Glomerular endothelial cell (primary cell): ENCODE measurements at places on chromosomes 12 and 14. TPM values are rescaled to one million over a fixed set of nuclear protein-coding genes. Genes with fewer than 3 reads are reported as not detected.

The TGFB3 gene
- 0.53 and 9.8 TPM in 2 replicates for total RNA-seq

The ADAM21 gene
- total RNA-seq: 0.12 and 0.19 TPM in 2 replicates

The SPTB gene
- total RNA-seq: 0.10 and 0.23 TPM in 2 replicates

The KRT77 gene
- total RNA-seq: not detected in 2 replicates

The BRAP gene
- 15.6 and 16.9 TPM in 2 replicates for total RNA-seq

The PCK2 gene
- 6.4 and 11.4 TPM in 2 replicates for total RNA-seq

The MYG1 gene
- 41.4 and 55.0 TPM in 2 replicates for total RNA-seq

The ACOT4 gene
- total RNA-seq: 0.29 and 1.4 TPM in 2 replicates

The AGAP2 gene
- 0.47 TPM in 1 of 2 replicates, not detected in the other for total RNA-seq

The FCF1 gene
- 33.1 and 36.5 TPM in 2 replicates for total RNA-seq

The CPNE6 gene
- total RNA-seq: not detected in 2 replicates

The TAS2R19 gene
- 1.0 and 6.9 TPM in 2 replicates for total RNA-seq

The PLEK2 gene
- 11.3 and 13.8 TPM in 2 replicates for total RNA-seq

The IKZF4 gene
- 1.8 and 4.9 TPM in 2 replicates for total RNA-seq

The DPY19L2 gene
- total RNA-seq: 3.3 and 3.5 TPM in 2 replicates

The ANO6 gene
- total RNA-seq: 78.2 and 96.6 TPM in 2 replicates

The TSPAN19 gene
- total RNA-seq: 0.35 TPM in 1 of 2 replicates, not detected in the other

The ARMH4 gene
- total RNA-seq: 5.7 and 6.6 TPM in 2 replicates

The SERPINA1 gene
- 0.87 and 0.88 TPM in 2 replicates for total RNA-seq

The TCL1A gene
- not detected in 2 replicates for total RNA-seq

The TOMM20L gene
- total RNA-seq: not detected in 2 replicates

The JDP2 gene
- total RNA-seq: 8.8 and 13.0 TPM in 2 replicates

The RDH12 gene
- total RNA-seq: not detected in 2 replicates

The MDGA2 gene
- total RNA-seq: 0.12 and 1.1 TPM in 2 replicates

The SRRM4 gene
- total RNA-seq: not detected in 2 replicates

The GPR132 gene
- 0.82 TPM in 1 of 2 replicates, not detected in the other for total RNA-seq

The FOXG1 gene
- total RNA-seq: not detected in 2 replicates

The CDKN3 gene
- 6.0 and 16.3 TPM in 2 replicates for total RNA-seq

The OTUB2 gene
- 5.7 and 8.2 TPM in 2 replicates for total RNA-seq

The LALBA gene
- total RNA-seq: not detected in 2 replicates

The IFT43 gene
- 33.6 and 57.3 TPM in 2 replicates for total RNA-seq

The FAIM2 gene
- not detected in 2 replicates for total RNA-seq

The RCOR1 gene
- total RNA-seq: 13.0 and 18.4 TPM in 2 replicates

The CSRP2 gene
- total RNA-seq: 13.4 and 16.3 TPM in 2 replicates

The FGD6 gene
- 12.3 and 14.1 TPM in 2 replicates for total RNA-seq

The AICDA gene
- total RNA-seq: not detected in 2 replicates

The TAS2R14 gene
- 1.6 and 5.5 TPM in 2 replicates for total RNA-seq

The SLC17A8 gene
- not detected in 2 replicates for total RNA-seq

The BATF gene
- total RNA-seq: not detected in 2 replicates

The MIPOL1 gene
- total RNA-seq: 12.3 and 16.0 TPM in 2 replicates

The GLIPR1L1 gene
- not detected in 2 replicates for total RNA-seq

The EIF4B gene
- 250 and 312 TPM in 2 replicates for total RNA-seq

The MAP3K9 gene
- 0.88 and 2.6 TPM in 2 replicates for total RNA-seq

The ZNF705A gene
- not detected in 2 replicates for total RNA-seq

The KRT6C gene
- total RNA-seq: not detected in 2 replicates

The ZFYVE26 gene
- total RNA-seq: 18.8 and 34.1 TPM in 2 replicates

The KRT86 gene
- not detected in 2 replicates for total RNA-seq

The AQP2 gene
- not detected in 2 replicates for total RNA-seq
